ENCODE measurements at places on chromosomes 1 and 21.

DNA sequence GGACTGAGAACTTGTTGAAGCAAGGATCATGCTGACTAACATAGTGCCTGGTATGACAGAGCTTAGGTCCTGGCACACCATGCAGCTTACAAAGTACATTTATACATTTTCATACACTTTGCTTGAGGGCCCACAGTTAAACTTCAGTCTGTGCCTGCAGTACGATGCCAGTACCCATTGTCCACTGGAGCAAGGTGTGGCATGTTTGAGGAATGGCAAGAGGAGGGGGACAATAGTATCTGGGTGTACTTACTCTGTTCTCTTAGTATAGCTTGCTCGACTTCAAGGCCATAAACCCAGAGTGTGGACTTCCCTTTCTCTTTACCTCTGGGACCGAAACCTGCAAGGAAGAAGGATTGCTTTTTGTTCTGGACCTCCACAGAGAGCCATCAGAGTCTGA is 6.8 kb upstream of the YBX1 start:
- DNase-seq: no peak

GRCh38 chr1:85581802-85582686 is 1.5 kb downstream of the CCN1 start:
- peak; percentile 32 for DNase-seq

- no peak for DNase-seq
These were observed 57.8 kb downstream of the TMEM53 start for GRCh38 chr1:44616284-44616990.

DNA sequence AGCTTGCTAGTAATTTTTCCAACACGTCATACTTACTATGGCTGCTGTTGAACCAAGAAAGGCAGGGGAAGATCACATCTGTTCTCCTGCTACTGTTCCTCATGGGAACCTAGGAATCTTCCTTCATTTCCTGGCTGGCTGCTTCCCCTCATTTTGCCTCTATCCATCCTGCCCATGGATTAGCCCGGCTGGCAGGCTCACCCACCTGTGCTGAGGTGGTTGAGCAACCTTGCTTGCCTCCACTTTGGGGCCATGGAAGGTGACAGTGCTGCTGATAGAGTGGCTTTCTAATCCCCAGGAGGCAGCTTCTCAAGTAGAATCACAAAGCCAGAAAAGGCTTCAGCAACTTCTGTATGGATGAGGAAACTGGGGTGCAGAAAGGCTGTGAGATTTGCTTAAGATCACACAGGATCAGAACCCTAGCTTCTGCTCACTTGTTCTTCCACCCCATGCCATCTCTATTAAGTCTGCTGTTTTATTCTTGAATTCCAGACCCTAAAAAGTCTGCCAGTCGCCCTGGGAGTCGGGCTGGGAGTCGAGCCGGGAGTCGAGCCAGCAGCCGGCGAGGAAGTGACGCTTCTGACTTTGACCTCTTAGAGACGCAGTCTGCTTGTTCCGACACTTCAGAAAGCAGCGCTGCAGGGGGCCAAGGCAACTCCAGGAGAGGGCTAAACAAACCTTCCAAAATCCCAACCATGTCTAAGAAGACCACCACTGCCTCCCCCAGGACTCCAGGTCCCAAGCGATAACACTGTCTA is 6.2 kb upstream of the BMP8A start:
- no peak for DNase-seq

DNA sequence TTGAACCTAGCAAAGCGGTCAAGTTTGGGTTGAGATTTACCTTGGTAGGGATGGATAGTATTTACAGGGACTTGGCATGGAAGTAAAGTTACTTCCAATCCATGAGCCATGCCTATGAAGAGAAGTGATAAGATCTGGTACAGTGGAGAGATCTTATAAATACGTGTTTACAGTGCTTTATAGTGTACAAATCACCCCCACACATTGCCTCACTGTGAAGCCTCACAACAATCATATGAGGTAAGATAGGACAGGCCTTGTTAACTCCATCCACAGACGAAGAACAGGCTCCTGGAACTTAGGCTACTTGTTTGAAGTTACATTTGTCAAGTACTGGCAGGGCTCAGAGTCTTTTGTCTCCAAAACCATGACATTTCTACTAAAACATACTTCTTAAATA is 159.8 kb downstream of the PLPPR4 start:
- no peak for DNase-seq

- no peak for DNase-seq
These were observed 2.9 kb downstream of the FYB2 start for GRCh38 chr1:56816264-56816663.

DNA sequence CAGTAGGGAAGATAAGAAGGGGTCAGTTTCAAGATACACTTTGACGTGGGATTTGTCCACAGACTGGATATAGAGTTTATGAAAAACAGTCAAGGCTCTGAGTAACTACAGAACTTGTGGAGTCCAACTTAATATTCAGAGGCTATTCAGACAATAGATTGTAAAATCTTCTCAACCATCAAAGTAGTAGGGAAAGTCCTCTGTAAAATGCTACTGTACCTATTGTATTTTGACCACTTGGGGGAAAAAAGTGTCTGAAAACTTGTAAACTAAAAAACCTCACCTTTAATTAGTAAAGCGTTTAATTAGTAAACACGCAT is 10.5 kb downstream of the PTP4A2 start:
- no peak for DNase-seq

All from muscle of back (tissue), 13 donors.